OCI-LY7 (cell line): ENCODE measurements at places on chromosomes 12 and 14. TPM values are rescaled to one million over a fixed set of nuclear protein-coding genes. Genes with fewer than 3 reads are reported as not detected.

CCDC196 gene
- not detected in 2 replicates for total RNA-seq

- no peak for DNase-seq
Observed at GRCh38 chr14:67409461-67409860, 2.5 kb downstream of the PLEK2 start.

DNA sequence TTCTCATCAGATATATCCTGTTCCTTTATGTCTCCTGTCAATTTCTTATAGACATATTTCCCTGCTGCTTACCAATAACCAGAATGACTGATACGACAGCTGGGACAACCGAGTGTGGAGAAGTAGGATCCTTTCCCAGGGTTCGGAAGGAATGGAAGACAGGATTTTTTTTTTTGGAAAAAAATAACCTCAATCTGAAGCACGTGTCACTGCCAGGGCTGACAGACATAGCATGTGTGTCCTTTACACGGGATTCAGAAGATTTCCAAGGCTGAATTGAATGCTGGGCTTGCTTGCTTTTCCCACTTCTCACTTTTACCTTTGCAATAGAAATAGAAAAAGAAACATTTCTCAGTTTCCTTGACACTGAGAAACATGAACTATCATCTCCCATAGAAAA, 245.7 kb downstream of the GRIN2B start:
- no peak for DNase-seq

DNA sequence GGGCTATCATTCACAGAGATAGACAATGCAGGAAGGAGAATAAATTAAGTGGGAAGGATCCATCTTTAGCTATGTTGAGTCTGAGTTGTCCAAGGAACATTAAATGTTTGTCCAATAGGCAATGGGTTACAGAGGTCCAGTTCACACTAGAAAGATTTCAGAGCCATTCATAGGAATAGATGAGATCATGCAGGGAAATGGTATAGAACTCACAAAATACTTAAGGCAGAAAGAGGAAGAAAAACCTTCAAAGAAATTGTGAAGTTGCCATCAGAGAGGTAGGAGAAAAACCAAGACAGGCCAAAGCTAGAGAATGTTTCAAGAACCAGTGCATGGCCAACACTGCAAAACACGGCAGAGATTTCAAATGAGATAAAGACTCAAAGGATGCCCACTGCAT, 94.1 kb downstream of the PHLDA1 start:
- DNase-seq, result no peak

DNA sequence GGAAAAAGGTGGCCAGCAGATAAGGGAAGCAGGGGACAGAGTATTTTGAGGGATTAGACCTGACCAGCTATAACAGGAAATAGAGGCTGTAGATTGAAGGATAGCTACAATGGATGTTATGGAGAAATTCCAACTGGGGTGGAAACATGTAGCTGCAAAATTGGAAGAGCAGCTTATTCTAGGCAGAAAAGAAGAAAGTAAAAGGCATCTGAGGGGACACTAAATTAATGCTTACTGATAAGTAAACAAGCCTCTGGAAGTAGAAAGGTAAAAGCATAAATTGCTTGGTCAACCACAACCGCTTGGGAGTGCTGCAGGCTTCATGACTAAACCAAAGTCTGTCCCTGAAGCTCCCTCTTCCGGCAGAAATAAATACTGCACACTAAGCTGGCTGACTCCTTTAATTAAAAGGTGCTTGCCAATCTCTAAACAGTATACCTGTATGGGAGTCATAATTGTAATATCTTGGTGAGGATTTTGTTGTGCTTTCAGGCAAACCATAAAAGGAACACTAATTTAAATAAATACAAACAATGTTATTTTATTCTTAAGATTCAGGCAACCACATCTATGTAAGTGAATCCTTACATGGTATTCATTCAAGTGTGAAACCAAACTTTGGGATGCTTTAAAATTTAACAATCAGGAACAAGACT, 7.7 kb downstream of the UBC start:
- peak; percentile 96 for DNase-seq

- DNase-seq, result no peak
Observed at GRCh38 chr14:75825147-75825592, 156.6 kb downstream of the TGFB3 start.

DNA sequence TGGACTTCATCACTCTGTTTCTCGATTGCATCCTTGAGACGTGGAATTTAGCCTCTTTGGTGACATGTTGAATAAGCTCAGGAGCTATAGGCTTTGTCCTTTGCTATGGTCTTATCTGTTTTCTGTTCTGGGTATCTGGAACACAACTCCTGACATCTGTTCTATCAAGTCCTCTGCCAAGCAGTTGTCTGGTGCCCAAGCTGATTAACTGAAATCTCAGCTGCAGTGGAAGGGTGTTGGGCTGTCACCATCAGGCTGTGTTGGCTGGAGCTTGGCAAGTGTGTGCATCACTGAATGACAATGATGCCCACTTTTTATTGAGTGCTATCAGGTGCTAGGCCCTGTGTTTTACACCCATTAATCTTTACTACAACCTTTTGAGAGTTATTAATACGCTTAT, 77.8 kb downstream of the SMOC1 start:
- DNase-seq, result no peak

- no peak for DNase-seq
Observed at GRCh38 chr12:105523164-105524057, 192.9 kb downstream of the C12orf75 start.
